ENCODE measurements at places on chromosomes 5 and 9.

DNA sequence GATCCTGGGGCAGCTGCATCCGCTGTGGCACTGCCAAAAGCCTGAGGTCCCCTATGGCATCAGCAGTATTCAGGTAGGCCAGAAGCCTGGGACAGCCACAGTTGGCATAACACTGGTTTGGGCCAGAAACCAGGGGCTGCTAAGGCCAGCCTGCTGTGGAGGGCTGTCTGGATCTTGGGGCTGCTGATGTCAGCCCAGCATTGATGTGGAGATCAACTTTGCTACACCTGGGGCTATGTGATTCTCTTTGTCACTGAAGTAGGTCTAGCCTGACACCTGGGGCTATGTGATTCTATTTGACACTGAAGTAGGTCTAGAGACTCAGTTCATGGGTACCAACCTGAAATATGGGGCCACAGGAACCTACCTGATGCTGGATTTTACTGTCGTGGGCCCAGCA, 411.5 kb downstream of the RASEF start:
- no peak for DNase-seq

DNA sequence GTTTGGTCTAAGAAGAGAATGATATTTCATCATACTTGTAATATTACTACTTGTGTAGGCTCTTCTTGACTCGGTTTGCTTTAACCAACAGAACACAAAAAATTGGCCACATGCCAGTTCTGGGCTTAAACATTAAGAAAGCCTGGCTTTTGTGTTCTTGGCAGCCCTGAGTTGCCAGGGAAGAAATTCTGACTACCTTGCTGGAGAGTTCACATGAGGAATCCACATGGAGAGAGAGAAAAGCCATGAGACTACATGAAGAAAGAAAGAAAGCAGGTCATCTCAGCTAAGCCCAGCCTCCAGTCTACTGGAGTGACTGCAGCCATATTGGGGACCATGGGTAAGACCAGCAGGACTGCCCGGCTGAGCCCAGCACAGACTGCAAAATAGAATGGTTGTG, 524.8 kb downstream of the RAB3C start:
- no peak for DNase-seq

- no peak for DNase-seq
Observed at GRCh38 chr9:117355542-117355941, 59.3 kb downstream of the ASTN2 start.

GRCh38 chr9:136513191-136513590, 30.4 kb upstream of the SEC16A start:
- DNase-seq = no peak

- no peak for DNase-seq
Observed at GRCh38 chr9:89609426-89610006, 4.7 kb downstream of the GADD45G start.

DNA sequence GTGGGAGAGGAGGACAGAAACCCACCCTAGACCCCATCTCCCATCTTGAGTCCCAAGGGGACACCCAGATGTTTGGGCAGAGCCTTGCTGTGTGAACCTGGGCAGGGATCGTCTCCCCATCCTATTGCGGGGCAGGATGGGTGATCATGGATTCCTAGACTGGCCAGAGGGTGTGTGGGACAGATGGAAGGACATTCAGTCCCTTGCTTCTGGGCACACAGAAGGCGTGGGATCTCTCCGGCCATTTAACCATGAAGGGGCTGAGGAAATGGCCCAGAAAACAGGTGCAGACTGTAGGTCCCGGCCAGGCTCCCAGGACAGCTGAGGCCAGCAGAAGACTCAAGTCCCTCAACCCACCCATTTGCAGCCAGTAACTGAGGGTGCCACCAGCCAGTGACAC, 29.9 kb downstream of the PTGES start:
- DNase-seq = no peak

Measured in inflammatory macrophage treated with lipopolysaccharide for 1 hour (primary cell).